Hematopoietic multipotent progenitor cell treated with erythropoietin and hydrocortisone succinate and interleukin-3 and kit ligand, for 8 days (in vitro differentiated cells): ENCODE measurements at places on chromosomes 13 and 19.

GRCh38 chr19:18499055-18499775, 22.7 kb downstream of the ELL start:
- no peak for DNase-seq

- DNase-seq = no peak
Observed at GRCh38 chr13:31053896-31054295, 107.8 kb downstream of the HSPH1 start.

DNA sequence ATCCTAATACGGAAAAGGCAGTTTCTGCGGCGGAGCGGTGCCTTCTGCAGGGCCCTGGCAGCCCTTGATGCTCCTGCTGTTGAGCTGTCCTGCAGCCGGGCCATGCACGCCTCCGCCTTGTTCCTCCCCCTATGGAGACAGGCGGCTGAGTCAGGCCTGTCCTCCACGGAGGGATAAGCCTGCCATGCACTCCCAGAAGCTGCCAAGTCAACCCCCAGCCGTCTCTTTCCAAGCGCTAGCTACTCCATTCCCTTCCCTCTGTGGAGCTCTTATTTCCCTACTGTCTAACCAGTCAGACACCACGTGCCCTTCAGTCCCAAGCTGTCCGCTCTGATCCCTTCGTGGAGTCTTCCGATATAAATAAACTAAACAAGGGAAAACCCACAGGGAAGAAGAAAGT, 197.0 kb downstream of the COL4A1 start:
- no peak for DNase-seq

DNA sequence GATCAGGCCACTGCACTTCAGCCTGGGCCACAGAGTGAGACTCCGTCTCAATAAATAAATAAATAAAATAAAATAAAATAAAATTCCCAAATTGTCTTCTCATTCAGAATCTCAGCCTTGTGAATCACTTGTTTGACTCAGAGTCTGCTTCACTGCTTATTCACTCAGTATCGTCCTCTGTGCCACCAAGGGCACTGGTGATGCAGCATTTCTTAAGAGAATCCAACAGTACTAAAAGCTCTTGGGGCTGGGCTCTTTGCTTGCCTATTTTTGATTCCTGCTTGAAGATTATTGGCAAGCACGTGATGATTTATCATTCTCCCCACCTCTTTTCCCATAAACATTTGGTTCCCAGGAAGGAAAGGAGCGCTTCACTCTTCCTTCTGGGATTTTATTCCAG, 54.8 kb upstream of the HMGB1 start:
- DNase-seq = no peak

DNA sequence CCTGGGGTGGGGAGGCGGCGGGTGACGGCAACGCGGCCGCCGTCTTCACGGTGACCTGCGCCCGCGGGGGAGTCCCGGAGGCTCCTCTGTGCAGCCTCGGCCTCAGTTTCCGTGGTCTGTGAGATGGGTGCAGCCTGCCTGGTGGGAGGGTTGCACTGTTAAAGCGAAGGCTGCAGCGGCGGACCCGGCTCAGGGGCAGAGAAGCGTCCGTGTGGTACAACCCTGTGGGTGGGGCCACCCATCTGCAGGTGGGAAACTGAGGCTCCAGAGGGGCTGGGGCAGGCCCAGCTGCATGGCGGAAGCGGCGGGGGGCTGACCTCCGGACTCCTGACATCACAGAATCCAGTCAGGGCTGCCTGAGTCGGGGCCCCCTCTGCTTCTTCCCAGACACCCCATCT, 481 bp downstream of the FGF22 start:
- DNase-seq = no peak

DNA sequence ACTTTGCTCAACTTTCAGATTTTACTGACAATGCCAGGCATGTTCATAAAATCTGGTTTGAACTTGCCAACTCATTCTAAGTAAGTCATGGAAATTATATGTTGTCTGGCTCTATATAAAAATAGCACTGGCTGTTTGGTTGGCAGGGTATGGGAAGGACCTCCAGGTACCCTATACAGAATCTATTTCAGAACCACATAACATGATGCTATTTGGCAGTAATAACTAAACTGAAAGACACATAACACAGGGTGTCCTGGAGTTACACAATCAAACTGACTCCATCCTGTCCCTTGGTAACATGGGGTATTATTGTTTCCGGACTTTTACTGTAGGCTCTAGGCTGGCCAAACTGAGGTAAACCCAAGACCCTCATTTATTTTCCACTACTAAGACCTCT, 248.8 kb downstream of the RGCC start:
- DNase-seq = no peak

GRCh38 chr13:103066781-103067345, 646 bp upstream of the SLC10A2 start:
- DNase-seq = no peak

DNA sequence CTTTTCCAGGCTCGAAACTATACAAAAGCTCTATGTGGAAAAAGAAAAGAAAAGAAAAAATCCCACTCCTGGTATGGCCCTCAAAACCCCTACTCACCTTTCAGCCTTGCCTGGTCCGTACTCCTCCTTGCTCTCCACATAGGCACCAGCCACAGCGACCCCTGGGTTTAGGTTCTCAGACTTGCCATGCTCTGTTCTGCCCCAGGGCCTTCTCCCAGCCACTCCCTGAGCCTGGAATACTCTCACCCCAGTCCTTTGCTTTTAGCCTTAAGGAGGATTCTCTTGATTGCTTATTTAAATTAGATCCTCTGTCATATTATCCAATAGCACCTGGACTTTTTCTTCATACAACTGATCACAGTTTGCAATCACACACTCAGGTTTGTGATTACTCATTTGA, 522.5 kb downstream of the DIAPH3 start:
- no peak for DNase-seq

DNA sequence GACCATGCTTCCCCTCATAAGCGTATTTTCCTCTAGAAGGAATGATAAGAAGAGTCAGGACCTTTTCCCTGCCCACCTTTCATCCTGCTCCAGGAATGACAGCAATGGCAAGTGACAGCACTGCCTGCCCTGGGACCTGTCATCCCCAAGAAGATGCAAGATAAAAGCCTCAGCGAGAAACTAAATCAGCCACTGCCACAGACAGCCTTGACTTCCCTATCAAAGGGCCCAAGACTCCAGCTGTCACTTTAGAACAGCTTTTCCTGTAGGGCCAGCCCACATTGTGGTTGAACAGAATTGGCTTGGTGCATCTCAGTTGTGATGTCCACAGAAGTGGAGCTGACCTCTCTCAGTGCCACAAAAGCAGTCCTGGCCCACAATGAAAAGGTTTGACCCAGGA, 1.1 kb downstream of the RAB8A start:
- peak; percentile 87 for DNase-seq

- no peak for DNase-seq
Observed at GRCh38 chr13:75195495-75196146, 286.3 kb downstream of the TBC1D4 start.

- no peak for DNase-seq
Observed at GRCh38 chr13:93775027-93775426, 548.4 kb downstream of the GPC6 start.

DNA sequence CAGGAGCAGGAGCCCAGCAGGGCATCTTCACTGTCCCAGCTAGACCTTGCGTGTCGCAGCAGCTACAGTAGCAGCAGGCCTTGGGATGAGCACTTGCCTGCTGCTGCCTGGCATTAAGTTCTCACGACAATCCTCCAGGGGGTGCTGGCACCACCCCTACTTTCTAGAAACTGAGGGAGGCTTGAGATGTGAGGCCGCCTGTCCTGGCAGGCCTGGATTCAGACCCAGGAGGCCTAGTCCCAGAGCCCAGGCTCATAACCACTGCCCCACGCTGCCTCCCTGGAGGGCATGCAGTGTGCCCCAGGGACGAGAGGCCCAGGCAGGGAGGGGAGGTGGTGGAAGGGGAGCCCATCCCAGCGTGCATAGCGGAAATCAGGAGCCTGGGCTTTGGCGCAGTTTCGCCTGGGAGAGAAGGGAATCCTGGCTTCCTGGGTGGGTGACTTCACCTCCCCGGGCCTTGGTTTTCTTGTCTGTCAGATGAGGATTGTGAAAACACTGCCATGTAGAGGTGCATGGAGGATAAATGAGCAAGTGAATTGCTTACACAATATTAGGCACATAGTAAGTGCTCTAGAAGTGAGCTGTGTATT, 26.1 kb downstream of the PPP5C start:
- DNase-seq = no peak

GRCh38 chr19:10008184-10008765, 2.0 kb downstream of the COL5A3 start:
- no peak for DNase-seq

GRCh38 chr19:54148158-54148557, 10.6 kb downstream of the CNOT3 start:
- DNase-seq = no peak

- no peak for DNase-seq
Observed at GRCh38 chr19:12611361-12611699, 610 bp downstream of the ZNF791 start.

- no peak for DNase-seq
Observed at GRCh38 chr13:113604186-113604585, 19.6 kb downstream of the TFDP1 start.

DNA sequence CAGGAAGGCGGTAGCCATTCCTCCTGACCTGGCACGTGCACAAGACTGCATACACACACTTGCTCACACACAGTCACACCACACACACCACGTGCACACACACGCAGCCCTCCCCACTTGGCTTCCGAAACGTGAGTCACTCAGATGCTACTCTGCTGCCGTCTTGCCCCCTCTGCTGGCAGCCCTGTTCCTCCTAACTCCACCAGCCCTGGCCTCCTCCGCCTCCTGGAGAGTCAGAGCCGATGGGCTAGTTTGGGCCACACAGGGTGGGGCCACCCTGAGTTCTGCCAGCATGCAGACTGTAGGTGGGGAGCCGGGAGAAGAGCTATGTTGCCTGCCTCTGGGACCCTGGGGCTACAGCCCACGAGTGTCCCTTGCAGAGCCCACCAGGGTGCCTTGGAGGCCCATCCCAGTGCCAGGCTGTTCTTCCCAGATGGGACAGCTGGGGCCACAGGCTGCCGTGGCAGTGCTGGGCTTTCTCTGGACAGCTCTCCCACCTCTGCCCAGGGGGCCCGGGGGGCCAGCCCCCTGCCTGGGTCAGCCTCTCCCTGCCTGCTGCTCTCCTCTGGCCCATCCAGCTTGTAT, 12.1 kb downstream of the PIN1 start:
- DNase-seq = peak; percentile 61

GRCh38 chr19:10762656-10763055, 44.8 kb downstream of the DNM2 start:
- DNase-seq = no peak

DNA sequence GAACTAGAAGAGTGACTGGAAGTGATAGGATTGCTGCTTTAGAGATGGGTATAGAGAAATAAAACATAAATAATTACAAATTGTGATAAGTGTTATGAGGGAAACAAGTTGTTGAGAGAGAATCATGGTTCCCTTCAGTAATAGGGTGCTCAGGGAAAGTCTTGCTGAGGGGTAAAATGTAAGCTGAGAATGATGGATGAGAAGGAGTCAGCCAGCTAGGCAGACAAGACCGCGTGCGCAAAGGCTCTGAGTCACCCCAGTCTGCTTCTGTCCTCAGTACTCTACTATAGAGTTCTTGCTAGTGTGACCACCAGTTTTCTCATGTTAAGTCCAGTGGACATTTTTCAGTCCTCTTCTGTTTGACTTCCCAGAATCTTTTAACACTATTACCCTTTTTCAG, 39.5 kb downstream of the PCCA start:
- no peak for DNase-seq

DNA sequence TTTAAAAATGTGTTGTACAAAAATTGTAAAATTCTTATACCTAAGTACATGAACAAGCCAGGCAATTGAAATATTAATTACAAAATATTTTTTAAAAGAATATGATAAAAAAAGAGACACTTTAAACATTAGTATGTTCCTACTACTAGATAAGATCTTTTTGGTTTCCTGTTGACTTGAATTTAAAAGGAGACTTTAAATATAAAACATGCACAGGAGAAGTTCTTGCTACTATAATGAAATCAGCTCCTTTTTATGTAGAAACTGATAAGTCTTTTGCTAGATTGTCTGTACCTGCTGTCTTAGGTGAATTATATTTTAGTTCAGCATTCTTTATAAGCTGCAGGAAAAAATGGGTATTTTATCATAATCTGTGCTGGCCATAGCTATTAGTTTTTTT, 140.2 kb downstream of the TNFSF13B start:
- DNase-seq = no peak

DNA sequence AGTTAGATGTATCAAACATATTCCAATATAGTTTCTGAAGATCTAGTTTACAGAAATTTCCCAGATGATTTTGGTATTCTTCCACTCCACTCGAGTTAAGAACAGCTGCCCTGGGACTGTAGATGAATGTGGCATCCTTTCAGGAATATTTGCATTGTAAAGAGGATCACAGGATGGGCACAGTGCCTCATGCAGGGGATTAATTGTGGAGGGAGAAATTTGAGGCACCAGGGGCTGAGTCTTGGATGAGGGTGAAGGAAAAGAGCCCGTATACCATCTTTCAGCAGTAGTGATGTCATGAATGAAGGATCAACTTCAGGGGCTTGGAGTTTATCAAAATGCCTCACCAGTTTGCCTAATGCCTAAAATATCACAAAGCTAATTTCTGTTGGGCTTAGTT, 4.0 kb upstream of the PDS5B start:
- DNase-seq = no peak
